T follicular helper cell (primary cell): ENCODE measurements at places on chromosomes 2 and 18.

DNA sequence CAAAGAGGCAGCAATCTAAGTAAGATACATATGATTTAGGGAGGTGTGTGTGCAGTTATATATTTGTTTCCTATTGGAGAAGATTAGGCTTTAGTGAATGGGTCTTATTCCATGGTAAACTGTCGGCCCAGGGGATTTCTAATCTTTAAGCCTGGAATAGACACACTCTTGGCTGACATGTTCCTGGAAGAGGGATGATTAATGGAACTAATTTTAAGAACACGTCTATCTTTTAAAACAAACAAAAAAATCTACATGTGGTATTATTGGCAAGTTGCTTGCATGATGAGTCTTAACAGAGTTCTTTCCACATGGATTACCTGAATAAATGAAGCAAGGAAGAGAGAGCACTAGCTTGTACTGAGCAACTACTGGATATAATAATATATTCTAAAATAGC lies 114.2 kb upstream of the NT5C1B start:
- DNase-seq: no peak

GRCh38 chr2:63320669-63321068 lies 267.6 kb downstream of the WDPCP start:
- no peak for DNase-seq

DNA sequence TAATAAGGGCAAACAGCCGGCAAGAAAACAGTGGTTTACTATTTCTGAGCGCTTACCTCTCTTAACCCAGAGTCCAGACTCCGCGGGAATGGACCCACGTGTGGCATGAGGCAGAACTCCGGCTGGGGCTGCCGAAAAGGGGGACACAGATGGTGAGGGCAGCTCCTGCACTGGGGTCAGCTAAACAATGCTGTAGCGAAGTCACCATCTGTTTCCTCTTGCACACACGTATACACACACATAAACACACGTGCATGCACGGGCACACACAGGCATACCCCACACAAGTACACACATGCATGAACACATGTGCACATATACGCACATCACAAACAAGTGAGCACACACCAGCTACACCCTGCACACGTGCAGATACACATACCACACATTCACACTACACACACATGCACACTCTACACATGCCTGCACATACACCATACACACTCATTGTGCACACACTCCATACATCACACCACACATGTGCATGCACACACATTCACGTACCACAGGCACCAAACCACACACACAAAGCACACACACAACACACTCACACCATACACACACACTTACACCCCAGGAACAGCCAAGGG lies 105.9 kb upstream of the ID2 start:
- no peak for DNase-seq

- no peak for DNase-seq
Observed at GRCh38 chr2:8337321-8337720, 344.5 kb upstream of the ID2 start.

DNA sequence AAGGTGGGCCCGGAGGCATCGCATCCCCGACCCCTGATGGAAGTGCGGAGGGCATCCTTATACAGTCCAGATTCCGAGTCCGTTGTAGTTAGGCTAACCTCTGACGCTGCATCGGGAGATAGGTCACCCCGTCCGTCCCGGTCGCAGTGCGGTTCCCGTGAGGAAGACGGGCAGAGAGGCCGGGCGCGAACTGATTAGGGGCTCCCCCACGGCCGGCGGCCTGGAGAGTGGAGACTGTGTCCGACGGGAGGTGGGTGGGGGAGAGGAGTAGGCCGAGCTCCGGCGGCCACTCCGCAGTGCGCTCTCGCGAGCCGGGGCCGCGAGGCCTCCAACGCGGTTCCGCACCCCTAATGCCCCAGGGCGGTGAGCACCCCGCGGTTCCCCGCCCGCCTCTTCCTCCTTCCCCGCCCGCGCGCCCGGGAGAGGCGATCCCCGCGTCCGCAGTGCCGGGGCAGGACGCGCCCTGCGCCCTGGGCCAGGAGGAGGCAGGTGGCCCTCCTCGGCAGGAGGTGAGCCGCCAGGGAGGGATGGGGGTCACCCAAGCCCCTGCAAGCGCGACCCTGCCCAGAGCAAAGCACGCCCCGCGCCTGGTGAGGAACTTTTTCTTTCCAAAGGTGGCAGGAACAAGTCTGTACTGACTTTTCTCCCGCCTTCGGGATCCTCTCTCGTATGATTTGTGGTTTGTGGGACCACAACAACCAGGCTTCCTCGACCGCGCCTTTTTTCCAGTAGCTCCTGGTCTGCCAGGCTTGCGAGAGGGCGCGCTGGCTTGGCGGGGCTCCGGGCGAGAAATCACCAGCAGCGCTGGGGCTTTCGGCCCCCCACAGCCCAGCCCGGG lies 1.4 kb upstream of the SP5 start:
- DNase-seq: no peak

DNA sequence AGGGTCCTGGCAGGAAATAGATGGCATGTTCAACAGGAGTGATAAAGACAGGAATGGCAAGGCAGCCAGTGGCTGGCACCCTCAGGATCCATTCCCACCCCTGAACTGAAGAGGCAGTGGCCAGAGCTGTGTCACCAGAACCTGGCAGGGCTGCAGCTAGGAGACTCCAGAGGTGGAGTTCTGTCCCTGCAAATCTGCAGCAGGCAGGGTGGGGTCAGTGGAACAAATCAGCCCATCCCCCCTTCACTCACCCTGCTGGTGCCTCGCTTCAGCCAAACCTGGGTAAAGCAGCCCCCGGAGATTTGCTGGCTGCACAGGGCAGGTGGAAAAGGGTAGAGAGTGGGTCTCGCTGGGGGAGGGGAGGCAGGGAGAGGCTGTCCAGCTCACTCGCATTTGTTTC lies 12.7 kb downstream of the INPP5D start:
- DNase-seq: no peak

DNA sequence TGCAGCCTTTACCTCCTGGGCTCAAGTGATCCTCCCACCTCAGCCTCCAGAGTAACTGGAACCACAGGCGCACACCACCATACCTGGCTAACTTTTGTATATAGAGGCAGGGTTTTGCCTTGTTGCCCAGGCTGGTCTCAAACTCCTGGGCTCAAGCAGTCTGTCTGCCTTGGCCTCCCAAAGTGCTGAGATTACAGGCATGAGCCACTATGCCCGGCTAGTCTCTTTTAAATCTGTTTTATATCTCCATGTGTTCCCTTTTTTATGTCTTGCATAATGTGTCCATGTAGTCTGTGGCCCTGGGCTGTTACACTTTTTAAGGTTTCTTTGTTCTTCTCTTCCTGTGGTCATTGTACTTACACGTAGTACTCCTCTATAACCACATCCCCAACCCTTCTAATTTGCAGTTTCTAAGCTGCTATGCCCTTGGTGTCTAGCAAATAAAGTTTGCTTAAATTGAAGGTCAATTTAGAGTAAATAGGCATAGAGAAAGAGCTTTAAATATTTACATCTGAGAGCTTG lies 168.2 kb downstream of the MCFD2 start:
- DNase-seq: no peak

DNA sequence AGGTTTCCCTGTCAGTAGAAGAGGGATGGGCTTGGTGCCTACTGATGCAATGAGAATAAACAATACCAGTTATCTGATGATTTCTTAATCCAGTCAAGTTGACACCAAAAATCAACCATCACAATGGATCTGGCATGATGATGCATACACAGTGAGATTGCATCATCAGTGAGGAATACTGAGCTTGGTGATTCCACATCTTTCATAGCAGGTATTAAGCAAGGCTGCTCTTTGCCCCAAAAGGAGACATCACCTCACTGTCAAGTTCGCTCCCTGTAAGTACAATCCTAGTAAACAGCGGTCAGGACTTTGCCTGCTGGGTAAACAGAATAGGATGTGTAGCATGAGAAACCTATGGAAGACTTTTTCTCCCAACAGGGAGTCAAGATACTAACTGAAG lies 282.7 kb upstream of the CDH2 start:
- no peak for DNase-seq

DNA sequence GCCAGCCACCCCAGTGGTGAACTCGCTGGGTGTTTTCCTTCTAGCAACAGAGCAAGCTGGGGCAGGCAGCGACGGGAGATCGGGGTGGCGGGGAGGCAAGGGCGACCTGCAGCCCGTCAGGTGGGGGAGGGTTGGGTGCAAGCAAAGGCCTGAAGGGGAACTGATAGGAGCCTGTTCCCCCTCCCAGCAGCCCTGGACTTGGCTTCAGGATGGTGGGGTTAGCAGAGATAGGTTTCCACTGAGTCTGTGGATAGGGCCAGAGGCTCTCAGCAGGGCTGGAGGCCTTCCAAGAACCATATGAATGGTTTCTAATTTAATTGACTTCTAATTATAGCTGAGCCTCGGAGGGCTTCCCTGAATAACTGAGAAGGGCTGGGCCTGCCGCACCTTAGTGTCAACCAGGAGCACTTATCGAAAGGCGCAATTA lies 55.3 kb downstream of the EDAR start:
- no peak for DNase-seq

GRCh38 chr2:69771461-69771860 lies 29.5 kb downstream of the ANXA4 start:
- no peak for DNase-seq

DNA sequence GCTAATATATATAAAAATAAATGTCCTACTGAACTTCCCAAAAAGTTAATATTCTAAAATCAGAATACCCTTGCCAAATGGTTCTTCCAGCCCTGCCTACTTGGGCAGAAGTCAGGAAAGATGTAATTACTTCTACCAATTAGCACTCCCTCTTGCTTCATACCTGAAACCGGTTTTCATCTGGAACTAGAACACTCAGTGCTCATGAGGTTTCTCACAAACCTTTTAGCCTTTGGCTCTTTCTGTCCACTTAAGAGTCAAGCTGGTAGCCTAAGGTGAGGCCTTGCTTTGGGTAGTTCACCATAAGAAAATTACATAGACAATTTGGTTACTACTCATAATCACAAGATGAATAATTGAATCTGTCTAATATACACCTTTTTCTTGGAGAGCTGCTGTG lies 4.1 kb downstream of the DSG3 start:
- no peak for DNase-seq

- no peak for DNase-seq
Observed at GRCh38 chr2:109542384-109542783, 71.4 kb downstream of the SEPTIN10 start.

GRCh38 chr2:172085460-172086159 lies at the start of gene DLX1:
Gene DLX1 (plus strand): TSS chr2:172085507. CDS start chr2:172085678, 171 bp downstream.
- DNase-seq: no peak

DNA sequence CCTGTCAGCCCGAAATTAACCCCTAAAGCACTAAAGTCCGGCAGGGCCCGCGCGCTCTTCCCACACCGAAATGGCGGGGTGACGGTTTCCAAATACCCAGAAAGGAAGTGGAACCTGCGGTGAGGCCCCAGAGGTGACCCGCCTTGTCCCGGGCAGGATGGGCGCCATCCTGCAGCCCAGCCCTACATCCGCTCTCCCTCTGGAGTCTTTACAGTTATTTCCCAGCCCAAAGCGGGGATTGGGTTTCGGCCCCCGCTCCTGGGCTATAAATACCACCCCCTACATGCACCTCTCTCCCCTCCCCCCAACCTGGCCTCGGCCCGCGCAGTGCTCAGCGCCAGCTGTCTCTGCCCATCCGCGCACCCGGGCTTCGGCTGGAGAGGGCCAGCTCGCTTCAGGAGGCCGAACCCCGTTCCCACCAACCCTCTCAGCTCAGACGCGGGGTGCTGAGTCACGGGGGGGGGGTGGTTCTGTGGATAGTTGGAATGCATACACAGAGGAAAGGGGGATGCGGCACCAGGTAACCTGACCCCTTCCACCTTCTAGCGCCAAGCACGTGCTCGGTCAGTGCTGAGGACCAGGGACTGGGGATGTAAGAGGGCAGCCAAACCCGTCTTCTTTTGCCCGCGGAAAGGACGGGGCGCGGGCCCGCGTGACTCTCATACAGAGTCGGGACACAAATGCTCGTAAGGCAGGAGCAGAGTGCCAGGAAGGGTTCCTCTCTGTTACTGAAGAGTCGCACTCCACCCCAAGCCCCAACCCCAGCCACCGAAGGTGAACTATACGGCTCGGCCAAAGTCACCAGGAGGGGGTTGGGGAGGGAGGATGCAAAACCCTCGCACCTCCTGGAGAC lies at the start of gene TUBA4B:
Gene TUBA4B (plus strand): TSS at position 344 of the 853 bp plus-strand sequence. CDS start 165 bp downstream, at position 509.
- peak; percentile 33 for DNase-seq

- DNase-seq: no peak
Observed at GRCh38 chr18:61998335-61998734, 105.5 kb upstream of the RNF152 start.

DNA sequence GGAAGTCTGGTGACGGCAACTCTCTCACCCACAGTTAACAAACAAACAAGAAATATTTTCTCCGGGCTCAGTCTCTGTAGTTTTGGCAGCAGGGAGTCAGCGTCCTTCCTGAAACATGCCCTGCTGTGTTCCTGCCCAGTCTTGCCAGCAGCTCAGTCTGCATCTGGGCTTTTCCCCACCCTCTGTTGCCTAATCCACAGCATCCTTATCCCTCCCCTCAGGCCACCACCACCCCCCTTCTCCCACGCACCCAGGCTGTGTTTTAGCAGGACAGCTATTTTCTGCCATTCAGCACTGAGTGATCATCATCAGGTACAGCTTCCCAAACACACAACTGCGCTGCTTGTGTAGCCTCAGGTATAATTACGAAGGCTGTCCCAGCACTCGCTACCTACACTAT lies 168.2 kb downstream of the DPP10 start:
- DNase-seq: no peak

DNA sequence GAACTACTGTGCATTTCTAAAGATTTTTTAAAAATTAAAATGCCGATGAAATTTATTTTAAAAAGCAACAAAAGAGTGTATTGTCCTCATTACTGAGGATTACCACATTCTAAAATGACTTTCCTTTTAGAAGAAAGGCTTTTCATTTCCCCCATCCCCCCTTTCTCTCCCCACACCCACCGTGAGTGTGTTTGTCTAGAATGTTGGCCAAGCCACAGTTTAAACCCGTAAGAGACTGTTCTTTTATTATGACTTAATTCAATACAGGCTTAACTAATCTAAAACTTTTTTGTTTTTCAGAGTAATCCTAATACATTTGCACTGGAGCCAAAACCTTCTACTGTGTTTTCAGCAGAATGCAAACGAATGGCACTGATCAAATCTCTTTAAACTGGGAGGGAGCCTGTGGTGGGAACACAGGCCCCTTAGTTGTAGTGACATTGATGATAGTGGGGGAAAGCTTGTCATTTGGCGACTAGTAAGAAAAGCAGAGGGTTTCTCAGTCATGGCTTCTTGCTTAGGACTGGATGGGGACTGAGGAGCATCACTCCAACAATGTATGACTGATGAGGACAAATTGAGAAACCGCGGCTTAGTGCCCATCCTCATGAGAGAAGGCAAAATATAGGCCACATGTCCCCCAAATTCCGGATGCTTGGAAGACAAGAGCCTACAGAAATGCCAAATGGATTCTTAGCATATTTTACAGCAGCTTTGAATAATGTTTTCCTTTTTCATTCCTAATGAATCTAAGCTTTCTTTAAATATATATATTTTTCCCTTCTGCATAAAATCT lies 154.0 kb upstream of the SMIM21 start:
- DNase-seq: no peak

GRCh38 chr2:120974950-120975349 lies 239.3 kb downstream of the GLI2 start:
- DNase-seq: no peak
